Globus pallidus (tissue), 1 donor: ENCODE measurements at places on chromosomes 2 and 18.

- no peak for DNase-seq
Observed at GRCh38 chr2:204199357-204199756, 262.8 kb downstream of the ICOS start.

- no peak for DNase-seq
Observed at GRCh38 chr2:37375741-37376288, 31.4 kb downstream of the QPCT start.

GRCh38 chr2:164662066-164662465 lies 40.8 kb upstream of the GRB14 start:
- no peak for DNase-seq

GRCh38 chr2:209601497-209601896 lies 170.1 kb upstream of the UNC80 start:
- DNase-seq = no peak

GRCh38 chr2:52222128-52222527 lies 1190.2 kb upstream of the NRXN1 start:
- no peak for DNase-seq

- no peak for DNase-seq
Observed at GRCh38 chr18:44579028-44579702, 101.5 kb upstream of the SETBP1 start.

- DNase-seq = no peak
Observed at GRCh38 chr2:120852200-120852815, 116.6 kb downstream of the GLI2 start.

GRCh38 chr2:190365499-190366204 lies 22.3 kb downstream of the INPP1 start:
- no peak for DNase-seq

DNA sequence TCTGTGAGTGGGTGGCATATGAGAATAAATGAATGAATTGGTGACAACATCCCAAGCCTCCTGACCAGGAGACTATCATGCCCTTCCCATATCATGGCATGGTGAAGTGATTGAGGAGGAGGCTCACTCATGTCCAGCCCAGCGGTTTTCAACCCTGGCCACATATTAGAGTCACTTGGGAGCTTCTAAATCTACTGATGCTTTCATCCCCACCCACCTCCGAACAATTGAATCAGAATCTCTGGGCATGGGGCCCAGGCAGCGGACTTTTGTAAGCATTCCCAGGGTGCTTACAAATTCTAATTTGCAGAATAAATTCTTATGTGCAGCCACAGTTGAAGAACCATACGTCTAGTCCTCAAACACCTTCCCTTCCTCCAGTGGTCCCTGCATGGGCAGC lies 81.7 kb upstream of the SEC11C start:
- no peak for DNase-seq
